ENCODE measurements at places on chromosomes 1 and 21.

GRCh38 chr1:111571239-111571638 is 48.4 kb upstream of the RAP1A start:
- no peak for DNase-seq

- DNase-seq: no peak
Measured at GRCh38 chr1:175504875-175505555, 238.4 kb downstream of the TNR start.

DNA sequence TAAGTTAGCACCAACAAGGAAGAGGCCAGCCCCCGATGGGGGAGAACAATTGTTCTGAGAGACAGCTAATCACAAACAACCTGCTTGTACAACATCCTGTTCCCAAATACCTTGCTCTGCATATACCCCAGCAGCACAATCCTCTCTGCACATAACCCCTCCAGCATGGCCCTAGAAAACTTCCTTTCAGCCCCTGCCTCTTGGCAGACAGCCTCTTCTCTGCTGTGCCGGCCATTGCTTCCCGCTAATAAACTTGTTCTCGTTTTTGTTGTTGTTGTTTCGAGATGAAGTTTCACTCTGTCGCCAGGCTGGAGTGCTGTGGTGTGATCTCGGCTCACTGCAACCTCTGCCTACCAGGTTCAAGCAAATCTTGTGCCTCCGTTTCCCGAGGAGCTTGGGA is 392.7 kb downstream of the SMYD3 start:
- no peak for DNase-seq

GRCh38 chr1:55877437-55878232 is 662.5 kb upstream of the USP24 start:
- no peak for DNase-seq

DNA sequence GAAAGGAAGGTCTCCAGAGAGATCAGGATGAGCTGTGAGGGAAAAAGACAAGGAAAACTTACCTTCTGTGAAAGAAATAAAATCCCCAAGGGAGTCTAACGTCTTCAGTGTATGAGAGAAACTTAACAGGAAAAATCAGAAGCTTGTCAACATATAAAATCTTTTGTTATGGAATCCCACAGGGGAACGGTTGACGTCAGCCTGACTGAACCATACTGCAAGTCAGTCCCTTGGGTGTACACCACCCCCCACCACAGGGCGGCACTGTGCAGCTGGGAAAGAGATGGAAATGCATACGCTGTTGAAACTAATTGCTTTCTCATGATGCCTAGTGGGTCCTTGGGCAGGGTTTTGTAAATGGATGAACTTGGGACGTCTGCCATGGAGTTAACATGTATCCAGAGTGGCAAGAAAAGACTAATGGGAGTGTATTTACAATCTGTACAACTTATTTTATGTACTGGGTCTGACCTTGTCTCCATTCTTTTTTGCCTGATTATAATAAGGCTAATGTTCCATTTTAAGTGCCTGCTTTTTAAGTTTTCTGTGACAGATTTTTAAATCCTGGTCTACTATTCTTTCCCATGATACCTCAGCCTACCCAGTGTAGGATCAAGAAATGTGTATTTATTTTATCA is 22.7 kb downstream of the UTP25 start:
- DNase-seq: peak; percentile 23

DNA sequence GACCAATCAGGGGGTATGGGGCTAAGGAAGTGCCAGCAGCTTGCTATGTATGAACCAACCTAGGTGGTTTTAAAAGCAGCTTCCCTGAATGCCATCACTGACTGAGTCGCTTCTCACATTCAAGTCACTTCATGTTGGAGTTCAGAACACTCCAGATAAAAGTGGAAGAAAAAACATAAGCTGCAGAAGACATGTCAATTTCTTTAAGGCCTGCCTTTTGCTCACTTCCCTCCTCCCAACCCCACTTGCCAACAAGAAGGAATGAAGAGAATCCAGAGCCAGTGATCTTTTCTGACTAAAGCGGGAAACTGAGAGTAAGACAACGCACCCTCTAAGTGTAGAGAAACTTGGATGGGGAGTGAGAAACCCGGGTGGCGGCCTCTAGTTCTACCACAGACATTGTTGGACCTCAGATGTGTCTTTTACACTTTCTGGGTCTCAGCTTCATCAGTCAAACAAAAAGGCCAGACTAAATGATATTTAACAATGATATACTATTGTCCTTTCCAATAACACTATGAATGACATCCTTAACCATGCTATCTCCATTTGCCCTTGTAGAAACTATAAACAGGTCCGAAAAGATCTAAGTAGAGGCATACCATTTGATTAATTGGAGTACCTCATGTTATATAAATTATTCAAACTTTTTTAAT is 54.1 kb downstream of the LUZP1 start:
- DNase-seq: no peak

GRCh38 chr1:9271283-9271682 is 21.4 kb upstream of the SPSB1 start:
- DNase-seq: no peak

- DNase-seq: no peak
Measured at GRCh38 chr1:220274251-220274855, 2.1 kb upstream of the RAB3GAP2 start.

GRCh38 chr1:43980255-43981134 is 1.5 kb downstream of the B4GALT2 start:
- no peak for DNase-seq

GRCh38 chr1:66642992-66643391 is 109.0 kb downstream of the SGIP1 start:
- no peak for DNase-seq

GRCh38 chr1:153260585-153261280 is 1.2 kb downstream of the LORICRIN start:
- DNase-seq: no peak

DNA sequence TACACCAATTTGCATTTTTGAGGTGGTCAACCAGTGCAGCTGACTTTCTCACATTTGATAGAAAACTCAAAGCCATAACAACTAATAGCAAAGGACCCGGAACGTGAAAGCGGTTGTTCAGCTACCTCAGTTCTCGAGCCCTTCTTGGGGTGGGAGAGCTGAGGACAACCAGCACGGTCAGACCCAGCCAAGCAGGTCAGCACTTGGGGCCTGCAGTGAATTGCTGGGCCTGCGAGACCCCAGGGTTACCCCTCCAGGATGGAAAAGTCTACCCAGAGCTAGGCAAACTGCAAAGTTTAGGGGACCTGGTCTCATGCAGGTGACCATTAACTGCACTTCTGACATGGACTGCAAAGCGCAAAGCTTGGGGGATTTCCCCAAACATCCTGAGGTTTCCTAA is 23.8 kb upstream of the AJAP1 start:
- DNase-seq: no peak

GRCh38 chr1:208068407-208068806 is 157.5 kb upstream of the CD34 start:
- DNase-seq: no peak

- DNase-seq: no peak
Measured at GRCh38 chr1:172241540-172241939, 178.9 kb upstream of the C1orf105 start.

GRCh38 chr1:42420911-42421585 is 34.8 kb downstream of the ZMYND12 start:
- no peak for DNase-seq

DNA sequence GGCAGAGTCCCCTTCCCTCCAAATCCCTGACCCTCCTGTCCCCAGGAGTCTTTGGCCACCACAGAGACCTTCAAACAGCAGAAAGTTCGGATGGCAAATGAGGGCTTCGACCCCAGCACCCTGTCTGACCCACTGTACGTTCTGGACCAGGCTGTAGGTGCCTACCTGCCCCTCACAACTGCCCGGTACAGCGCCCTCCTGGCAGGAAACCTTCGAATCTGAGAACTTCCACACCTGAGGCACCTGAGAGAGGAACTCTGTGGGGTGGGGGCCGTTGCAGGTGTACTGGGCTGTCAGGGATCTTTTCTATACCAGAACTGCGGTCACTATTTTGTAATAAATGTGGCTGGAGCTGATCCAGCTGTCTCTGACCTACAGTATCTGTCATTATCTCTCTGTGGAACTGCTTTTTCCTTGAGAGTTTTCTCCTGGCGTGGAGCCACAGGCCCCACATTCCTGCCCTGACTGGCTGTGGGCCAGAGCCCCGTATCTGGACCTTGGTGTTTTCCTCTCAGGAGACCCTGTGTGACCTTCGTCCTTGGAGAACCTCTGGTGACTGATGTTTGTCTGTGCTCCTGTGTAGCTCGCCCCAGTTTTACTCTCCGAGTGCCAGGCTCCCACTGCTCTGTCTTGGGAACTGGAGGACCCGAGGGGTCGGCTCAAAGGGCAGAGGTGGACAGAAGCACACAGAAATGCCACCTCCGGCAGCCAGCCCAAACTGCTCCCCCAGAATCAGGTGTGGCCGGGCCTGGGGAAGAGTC is 4.8 kb downstream of the SLC27A3 start:
- no peak for DNase-seq

DNA sequence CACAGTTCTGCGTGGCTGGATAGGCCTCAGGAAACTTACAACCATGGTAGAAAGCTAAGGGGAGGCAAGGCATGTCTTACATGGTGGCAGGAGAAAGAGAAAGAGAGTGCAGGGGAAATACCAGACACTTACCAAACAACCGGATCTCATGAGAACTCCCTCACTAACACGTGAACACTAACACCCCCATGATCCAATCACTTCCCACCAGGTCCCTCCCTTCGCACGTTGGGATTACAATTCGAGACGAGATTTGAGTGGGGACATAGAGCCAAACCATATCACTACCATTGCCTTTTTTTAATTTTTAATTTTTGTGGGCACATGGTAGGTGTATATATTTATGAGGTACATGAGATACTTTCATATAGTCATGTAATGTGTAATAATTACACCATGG is 23.8 kb upstream of the PPP1R8 start:
- no peak for DNase-seq

DNA sequence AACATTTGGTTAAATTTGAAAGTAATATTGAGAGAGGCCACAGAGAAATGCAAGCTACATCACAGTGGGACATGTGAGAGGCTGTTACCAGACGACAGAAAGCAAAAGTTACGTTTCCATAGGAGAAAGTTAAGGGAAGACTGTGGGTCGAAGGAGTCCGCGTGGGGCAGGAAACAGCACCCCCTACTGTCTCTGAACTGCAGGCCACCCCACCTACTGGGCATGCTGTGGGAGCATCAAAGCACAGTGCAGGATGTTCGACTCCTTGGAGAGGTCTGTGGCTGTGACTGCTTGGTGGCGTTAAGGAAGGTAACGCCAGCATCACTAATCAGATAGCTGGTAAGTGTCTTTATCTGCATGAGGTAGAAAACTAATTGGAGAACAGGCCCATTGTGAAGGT is 123.9 kb downstream of the PTBP2 start:
- DNase-seq: no peak

GRCh38 chr1:73839922-73840321 is 358.1 kb downstream of the LRRIQ3 start:
- DNase-seq: no peak

DNA sequence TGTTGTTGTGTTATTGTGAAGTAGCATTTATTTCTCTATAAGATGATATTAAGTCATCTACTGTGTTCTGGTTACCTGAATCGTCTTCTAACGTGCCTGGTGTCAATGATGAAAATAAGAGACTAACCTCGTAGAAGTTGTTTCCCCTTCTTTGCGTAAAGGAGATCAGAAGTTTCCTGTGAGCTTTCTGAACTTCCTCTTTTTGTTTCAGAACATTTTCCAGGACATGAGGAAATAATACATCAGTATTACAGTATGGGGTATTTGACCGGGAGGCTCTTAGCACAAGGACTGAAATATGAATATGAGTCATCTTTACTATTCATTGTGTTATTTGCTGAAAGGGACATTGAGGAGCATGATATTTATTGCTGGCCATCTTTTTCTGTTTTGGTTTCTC is 1.3 kb downstream of the ST6GALNAC3 start:
- DNase-seq: no peak

DNA sequence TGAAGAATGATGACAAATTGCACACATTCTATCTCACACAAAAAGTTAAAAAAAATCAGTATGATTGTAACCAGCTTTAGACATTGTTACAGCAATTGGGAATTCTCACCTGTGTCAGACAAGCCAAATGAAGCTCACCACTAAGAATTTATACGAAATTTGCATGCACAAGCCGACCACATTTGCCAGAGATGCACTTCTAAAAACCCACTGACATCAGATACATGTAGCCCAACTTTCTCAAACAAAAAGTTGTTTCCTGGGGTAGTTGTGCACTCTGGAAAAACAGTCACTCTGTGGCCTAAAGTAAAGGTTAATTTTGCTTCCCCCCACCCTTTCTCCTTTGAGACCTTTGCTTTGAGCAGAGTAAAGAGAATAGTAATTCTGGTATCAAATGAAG is 67.9 kb upstream of the IL12RB2 start:
- DNase-seq: no peak

DNA sequence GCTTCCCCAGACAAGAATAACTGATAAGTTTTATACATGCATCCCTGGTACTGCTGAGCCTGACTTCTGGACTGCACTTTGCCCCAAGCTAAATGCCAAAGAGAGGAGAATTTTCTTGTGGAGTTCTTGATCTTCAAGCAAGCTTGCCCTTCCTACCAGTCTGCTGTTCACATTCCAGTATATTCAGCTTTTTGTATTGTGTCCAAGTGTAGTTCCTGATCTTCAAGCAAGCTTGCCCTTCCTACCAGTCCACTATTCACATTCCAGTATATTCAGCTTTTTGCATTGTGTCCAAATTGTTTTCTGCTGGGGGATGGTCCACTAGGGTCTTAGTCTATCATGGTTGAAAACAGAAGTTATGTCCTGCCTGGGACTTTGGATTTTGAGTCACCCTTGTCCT is 894 bp upstream of the TSEN15 start:
- no peak for DNase-seq

- DNase-seq: no peak
Measured at GRCh38 chr1:222028116-222028515, 286.2 kb upstream of the DUSP10 start.

DNA sequence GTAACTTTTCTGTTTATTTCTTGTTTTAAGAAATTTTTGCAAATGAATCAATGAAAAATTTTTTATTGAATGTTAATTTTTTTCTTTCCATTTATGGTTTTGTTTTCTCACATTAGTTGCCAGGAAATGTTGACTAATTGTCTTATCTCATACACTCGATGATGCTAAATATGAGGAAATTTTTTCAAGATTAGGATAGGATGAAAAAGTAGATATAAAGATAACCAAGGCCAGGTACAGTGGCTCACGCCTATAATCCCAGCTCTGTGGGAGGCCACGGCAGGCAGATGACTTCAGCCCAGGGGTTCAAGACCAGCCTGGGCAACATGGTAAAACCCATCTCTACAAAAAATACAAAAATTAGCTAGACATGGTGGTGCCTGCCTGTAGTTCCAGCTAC is 12.6 kb downstream of the LAX1 start:
- DNase-seq: no peak

- DNase-seq: no peak
Measured at GRCh38 chr1:71521655-71522264, 440.9 kb upstream of the ZRANB2 start.

- no peak for DNase-seq
Measured at GRCh38 chr1:215113776-215114153, 31.2 kb downstream of the KCNK2 start.

- DNase-seq: no peak
Measured at GRCh38 chr1:58754073-58754613, 29.7 kb downstream of the JUN start.
